NCI-H1436 (cell line): ENCODE measurements at places on chromosomes 12 and 14.

- no peak for DNase-seq
Observed at GRCh38 chr14:63705561-63706070, 22.2 kb downstream of the SGPP1 start.

DNA sequence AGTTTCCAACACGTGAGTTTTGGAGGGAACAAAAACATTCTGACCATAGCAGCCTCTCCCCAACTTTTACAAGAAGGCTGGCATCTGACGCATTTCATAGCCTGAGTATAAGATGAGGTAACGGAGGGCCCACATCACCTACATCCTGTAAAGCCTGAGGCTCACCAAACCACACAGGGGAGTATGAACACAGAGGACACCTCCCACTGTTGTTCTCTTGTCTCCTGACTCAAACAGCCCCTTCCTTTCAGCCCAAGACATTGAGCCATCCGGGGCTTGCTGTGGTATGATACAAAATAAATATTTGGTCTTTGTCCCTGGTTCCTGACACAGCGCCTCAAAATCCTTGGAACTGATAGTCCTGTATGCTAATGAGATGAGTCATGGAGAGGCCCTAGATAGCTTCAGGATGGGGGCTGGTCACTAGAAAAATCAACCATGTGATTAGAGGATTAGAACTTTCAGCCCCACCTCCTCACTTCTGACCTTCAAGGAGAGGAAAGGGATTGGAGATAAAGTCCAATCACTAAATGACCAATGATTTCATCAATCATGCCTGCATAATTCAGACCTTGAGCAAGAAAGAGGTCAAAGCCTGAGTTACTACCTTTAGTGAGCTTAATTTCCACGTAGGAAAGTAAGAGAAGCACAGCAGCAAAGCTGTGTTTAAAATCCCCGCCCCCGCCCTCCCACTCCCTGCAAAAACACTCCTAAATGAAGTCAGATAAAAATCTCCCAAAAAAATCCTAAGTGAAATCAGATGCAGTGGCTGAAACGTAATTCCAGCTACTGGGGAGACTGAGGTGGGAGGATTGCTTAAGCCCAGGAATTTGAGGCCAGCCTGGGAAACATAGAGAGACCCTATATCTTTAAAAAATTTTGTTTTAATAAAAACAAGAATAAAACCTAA lies 236.4 kb downstream of the PCNX1 start:
- no peak for DNase-seq

DNA sequence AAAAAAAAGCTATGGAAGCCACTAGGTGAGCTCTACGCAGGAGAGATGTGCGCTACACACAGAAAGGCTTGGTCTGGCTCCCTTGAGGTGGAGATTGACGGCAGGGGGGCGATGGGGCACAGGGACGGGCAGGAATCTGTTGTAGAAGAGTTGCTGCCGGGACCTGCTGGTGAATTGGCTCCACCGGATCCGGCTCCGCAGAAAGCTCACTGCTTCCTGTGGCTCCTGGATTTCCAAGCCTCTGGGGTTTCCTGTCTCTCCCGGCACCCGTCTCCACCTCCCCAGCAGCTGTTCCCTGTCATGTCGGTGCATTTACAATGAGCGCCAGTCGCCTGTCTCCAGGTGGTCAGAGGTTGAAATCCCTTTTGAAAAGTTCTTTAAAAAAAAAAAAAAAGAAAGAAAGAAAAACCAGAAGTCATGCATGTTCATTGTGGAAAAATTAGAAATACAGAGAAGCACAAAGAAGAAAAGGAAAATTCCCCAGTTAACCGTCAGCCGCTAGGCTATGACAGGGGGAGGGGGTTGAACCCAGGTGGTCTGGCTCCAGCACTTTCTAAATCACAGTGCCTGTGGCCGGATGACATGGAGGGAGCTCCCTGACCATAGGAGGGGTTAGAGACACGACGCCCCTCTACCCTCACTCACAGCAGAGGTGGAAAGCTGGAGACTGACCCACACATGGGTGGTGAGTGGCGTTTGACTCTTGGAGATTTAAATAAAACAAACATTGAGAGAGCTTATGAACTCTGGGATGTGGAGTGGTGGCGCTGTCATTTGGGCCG lies 20.8 kb downstream of the FAM222A start:
- no peak for DNase-seq

GRCh38 chr12:30696943-30697342 lies 1.3 kb upstream of the IPO8 start:
- DNase-seq: no peak

- no peak for DNase-seq
Observed at GRCh38 chr12:115378291-115378690, 694.3 kb upstream of the TBX3 start.

DNA sequence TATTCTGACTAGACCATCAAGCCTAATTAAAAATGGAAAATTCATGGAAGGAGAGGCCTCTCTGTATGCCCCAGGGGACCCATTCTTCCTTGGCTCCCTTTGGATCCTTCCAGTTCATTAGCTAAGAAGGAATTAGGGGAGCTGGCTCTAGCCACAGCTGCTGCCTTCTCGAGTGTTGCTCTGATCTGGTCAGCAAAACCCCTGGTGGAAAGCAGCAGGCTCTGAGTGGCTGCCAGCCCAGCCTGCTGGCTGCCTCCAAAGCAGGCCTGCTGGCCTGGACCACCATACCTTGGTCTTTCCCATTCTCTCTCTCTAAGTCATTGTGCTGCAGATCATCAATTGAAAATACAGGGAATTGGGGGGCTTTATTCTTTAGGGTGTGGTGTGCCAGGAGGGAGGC lies 29.0 kb upstream of the AKAP6 start:
- no peak for DNase-seq

DNA sequence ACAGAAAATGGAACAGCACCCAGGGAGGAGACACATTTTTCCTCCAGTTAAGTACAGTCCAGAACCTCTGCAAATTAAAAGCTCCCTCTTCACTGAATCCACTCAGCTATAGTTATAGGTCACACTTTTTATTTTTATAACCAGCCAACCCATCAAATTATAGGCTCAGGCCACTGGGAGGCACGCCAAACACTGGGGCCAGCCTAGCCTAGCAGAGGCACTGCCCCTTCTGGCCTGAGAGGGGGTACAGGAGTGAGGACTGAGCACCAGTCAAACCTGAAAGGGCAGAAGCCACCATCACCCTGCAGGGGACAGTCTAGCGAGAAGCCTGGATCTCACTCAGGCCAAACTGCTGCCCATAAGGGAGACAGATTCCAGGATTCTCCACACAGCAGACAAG lies 19.3 kb downstream of the FMNL3 start:
- DNase-seq: no peak

- no peak for DNase-seq
Observed at GRCh38 chr12:31214626-31215517, 111.1 kb downstream of the SINHCAF start.

DNA sequence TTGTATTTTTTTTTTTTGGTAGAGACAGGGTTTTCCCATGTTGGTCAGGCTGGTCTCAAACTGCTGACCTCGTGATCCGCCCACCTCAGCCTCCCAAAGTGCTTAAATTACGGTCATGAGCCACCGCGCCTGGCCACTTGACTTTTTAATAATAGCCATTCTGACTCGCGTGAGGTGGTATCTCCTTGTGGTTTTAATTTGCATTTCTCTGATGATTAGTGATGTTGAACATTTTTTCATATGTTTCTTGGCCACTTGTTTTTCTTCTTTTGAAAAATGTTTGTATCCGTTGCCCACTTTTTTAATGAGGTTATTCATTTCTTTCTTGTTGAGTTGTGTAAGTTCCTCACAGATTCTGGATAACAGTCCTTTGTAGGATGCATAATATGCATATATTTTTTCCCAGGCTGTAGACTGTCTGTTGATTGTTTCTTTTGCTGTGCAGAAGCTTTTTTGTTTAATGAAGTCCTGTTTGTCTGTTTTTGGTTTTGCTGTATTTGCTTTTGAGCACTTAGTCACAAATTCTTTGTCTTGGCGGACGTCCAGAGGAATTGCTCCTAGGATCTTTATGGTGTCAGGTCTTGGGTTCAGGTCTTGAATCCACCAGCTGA lies 10.3 kb upstream of the PGAM5 start:
- DNase-seq: no peak

DNA sequence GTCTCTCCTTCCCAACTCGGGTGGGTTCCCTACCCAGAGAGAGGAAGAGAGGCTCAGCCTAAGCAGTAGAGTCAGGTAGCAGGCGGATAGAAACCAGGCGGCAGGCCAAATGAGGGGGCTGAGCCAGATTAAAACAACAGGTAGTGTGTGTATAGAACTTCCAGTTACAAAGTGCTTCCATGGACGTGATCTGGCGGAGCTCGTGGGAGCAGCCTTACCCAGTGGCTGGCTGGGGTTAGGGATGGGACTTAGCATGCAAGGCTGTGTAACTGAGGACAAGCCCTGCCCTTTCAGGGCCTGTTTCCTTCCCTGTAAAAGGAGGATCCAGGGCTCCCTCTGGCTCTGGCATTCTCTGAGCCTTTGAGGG lies 8.3 kb downstream of the KRT80 start:
- no peak for DNase-seq

DNA sequence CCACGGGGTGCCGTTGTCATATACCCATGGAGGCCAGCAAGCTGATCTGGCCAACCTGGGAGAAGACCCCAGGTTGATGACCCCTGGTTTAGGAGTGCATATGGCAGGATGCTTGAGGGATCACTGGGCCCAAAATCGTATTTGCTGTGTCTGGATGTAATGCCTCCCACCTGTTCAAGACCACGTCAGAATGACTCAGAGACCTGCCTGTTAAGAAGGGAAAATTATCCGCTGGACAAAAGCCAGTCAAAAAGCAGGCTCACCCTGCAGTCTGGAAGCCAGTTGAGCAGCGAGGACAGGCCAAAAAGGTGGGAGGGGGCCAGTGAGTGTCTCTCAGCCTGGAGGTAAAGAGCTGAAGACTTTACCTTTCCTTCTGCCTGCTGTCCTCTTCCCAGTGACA lies 449.2 kb downstream of the DPF3 start:
- DNase-seq: no peak

GRCh38 chr14:42855085-42855484 lies 1248.4 kb downstream of the LRFN5 start:
- DNase-seq: no peak

DNA sequence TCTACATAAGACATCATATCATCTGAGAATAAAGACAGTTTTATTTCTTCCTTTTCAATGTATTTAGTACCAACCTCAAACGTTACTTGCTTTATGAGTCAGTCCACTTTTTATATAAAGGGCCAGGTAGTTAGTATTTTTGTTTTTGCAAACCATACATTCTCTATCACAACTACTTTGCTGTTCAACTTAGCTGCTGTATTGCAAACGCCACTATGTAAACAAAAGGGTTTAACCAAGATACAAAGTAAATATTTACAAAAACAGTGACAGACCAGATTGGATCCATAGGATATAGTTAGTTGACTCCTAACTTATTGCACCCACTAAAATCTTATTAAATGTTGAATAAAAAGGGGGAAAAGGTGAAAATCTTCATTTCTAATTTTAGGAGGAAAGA lies 87.7 kb upstream of the FOXG1 start:
- no peak for DNase-seq

DNA sequence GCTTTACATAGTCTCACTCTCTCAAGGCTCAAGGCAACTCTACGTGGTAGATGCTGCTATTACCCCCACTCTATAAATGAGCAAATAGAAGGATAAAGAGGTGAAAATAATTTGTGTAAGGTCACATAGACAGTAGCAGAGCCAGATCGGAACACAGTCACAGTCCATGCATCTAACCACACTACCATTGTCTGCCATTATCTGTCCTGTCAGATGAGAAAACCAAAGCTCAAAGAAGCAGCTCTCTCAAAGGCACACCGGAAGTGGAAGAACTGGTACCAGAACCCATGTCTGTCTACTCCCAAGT lies 134.4 kb upstream of the NUDT4 start:
- no peak for DNase-seq
